ENCODE measurements at places on chromosomes 6 and 20.

- no peak for DNase-seq
Observed at GRCh38 chr6:144447472-144447871, 162.3 kb downstream of the UTRN start.

- DNase-seq, result no peak
Observed at GRCh38 chr20:18066421-18067333, 9.0 kb upstream of the OVOL2 start.

DNA sequence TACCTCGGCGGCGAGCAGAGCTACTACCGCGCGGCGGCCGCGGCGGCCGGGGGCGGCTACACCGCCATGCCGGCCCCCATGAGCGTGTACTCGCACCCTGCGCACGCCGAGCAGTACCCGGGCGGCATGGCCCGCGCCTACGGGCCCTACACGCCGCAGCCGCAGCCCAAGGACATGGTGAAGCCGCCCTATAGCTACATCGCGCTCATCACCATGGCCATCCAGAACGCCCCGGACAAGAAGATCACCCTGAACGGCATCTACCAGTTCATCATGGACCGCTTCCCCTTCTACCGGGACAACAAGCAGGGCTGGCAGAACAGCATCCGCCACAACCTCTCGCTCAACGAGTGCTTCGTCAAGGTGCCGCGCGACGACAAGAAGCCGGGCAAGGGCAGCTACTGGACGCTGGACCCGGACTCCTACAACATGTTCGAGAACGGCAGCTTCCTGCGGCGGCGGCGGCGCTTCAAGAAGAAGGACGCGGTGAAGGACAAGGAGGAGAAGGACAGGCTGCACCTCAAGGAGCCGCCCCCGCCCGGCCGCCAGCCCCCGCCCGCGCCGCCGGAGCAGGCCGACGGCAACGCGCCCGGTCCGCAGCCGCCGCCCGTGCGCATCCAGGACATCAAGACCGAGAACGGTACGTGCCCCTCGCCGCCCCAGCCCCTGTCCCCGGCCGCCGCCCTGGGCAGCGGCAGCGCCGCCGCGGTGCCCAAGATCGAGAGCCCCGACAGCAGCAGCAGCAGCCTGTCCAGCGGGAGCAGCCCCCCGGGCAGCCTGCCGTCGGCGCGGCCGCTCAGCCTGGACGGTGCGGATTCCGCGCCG is 994 bp downstream of the FOXC1 start:
- DNase-seq, result no peak

- peak; percentile 30 for DNase-seq
Observed at GRCh38 chr6:163414946-163415619, 565 bp downstream of the QKI start.

DNA sequence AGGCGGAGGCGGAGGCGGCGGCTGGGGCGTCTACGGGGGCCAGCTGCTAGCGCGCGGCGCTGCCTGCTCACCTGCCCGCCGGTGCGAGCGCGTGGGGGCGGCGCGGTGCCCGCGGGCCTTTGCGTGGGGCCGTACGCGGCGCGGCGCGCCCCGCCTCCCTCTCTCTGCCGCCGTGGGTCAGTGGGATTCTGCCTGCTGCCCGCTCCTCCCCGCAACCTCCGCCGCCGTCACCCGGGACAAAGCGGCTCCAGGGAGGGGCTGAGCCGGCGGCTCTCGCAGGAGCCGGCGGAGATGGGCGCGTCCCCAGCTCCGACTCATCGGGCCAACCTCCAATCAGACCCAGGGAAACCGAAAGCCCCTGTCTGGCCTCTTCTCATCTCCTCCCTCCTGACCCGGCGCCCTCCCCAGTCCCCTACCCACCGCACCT is at the start of gene RCAN2:
Gene RCAN2, minus strand, starts transcription at position 249 of the 427 bp plus-strand sequence.
- peak; percentile 15 for DNase-seq

- no peak for DNase-seq
Observed at GRCh38 chr6:148704400-148705246, 42.2 kb upstream of the UST start.

DNA sequence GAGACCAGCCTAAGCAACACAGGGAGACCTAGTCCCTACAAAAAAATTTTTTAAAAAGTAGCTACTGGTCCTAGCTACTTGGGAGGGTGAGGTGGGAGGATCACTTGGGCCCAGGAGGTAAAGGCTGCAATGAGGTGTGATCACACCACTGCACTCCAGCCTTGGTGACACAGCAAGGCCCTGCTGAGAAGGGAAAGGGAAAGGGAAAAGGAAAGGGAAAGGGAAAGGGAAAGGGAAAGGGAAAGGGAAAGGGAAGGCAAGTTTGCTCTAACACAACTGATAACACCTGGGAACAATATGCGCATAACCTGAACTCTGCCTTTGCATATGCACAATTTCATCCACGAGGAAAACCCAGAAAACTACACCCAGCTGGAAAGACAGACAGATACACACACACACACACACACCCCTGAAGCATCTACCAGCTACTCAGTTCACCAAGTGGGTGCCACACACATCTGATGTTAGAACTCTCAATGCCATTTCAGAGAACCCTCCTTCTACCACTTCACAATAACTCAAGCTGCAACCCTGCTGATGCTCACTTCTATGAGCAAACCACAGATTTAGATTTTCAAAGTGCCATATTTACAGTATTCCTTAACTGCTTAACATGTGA is 19.1 kb downstream of the B4GALT5 start:
- DNase-seq, result no peak

GRCh38 chr20:43408848-43409576 is 48.7 kb upstream of the SRSF6 start:
- no peak for DNase-seq

DNA sequence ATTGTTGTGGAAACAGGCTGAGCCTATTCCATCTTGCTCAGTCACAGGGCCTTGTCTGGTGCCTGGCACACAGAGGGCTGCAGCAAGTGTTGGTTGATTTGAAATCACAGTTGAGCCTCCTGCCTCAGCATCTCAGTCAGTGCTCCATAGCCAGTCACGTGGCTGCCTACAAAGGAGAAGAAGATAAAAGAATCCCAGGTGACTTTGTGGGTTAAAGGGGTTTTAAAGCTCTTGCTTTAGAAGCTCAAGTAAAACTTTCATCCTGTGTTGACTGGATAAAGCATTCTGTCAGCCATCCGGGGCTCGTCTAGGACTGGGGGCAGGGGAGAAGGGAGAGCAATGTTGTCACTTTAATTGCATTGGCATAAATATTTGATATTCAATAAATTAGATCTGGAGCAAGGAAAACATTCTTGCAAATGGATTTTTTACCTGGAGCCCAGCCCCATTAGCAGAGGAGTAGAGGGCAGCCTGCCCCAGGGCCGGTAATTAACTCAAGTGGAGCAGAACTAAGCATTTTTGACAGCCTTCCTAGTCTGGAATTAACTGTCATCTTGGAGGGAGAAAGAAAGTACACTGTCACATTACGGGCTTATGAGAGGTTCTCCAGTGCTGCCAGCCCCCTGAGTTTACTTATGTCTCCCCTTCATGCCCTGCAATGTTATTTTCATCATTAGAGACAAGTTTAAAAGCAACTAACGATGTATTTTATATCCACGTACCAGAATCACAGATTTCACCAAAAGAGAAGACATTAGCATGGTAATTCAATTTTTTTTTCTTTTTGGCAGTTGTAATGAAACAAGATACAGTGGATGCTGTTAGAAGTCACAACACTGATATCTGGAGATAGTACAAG is 71.7 kb upstream of the GTSF1L start:
- DNase-seq, result no peak

GRCh38 chr20:47125758-47126591 is 230.5 kb downstream of the ZMYND8 start:
- no peak for DNase-seq

DNA sequence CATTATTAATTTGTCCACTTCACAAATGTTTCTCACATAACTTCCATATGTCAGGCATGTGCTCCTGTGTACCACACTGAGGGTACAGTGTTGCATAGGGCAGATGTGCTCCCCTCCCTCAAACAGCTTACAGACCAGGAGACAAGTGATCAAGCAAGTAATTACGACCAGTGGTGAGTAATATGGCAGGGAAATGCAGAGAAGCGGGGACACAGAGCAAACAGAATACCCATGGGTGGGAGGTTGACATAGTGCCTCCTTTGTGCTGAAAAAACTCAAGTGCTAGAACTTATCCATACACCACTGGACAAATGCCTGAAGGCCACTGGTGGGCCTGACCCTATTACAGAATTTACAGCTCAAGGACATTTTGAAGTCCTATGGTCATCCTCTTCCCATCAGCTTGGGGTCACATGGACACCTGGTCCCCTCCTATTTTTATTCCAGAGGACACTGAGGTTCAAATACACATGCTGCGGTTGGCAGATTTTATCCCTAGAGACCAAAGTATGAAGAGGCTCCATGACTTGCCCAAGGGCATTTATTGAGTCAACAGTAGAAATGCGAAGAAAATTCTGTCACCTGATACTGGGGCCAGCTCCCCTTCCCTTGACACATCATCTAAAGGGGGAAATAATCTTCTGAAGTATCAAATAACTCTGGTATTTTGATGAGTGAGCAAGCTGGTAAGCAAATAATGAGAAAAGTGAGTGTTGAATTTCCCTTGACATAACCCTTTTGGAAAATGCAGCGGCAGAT is 116.6 kb downstream of the QRSL1 start:
- no peak for DNase-seq

GRCh38 chr6:44850312-44850711 is 462.8 kb downstream of the CDC5L start:
- no peak for DNase-seq

DNA sequence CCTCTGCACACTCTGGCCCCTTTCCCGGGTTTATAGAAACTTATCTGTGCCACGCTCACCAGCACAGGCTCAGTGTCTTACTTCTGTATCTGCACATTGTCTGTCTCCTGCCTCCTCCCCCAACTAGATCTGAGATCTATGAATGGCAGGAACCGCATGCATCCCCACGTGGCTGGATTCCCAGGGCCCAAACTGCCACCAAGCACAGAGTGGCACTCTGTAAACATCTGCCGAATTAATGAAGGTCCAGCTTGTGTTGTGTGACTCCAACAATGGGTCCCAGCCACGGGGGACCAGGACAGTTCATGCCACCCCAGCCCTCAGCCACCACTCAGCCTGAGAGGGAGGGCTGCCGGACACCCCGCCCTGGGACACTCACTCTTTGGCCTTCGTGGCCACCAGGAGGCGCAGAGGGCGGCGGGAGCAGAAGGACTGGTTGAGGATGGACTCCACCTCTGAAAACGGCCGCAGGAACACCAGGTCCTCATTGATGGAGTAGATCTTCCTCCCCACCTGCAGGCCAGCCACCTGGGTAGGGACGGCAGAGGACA is 171.1 kb downstream of the PREX1 start:
- DNase-seq, result no peak

GRCh38 chr6:157432231-157432891 is 51.4 kb downstream of the ZDHHC14 start:
- no peak for DNase-seq

DNA sequence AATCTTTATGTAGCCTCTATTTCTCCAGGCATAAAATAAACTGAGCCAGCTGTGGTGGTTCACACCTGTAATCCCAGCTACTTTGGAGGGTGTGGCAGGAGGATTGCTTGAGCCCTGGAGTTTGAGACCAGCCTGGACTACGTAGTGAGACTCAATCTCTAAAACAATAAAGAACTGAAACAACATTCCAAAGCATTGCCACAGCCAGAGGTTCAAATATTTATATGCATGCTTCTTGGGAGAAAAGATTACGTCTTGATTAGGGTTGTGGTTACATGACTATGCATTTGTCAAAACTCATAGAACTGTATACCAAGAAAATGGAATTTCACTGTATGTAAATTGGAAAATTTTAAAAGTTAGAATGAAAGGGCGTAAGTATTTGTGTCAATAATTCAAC is 27.7 kb upstream of the PAX1 start:
- DNase-seq, result no peak

DNA sequence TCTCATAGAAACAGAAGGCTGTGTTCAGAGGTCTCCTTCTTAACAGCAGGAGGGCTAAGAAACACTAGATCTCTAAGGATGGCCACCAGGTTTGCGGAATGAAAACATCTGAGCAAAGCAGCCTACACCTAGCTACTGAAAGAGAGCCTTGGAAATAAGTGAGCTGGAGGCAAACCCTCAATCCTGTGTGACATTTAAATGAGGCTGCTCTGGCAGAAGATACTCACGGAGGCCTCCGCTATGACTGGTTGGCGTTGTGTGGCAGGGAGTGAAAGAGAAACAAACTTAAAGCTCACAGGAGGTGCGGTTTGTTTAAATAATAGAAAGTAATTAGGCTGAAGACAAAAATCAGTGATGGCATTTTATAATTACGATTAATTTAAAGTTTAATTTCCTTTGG is 162.0 kb upstream of the RNF217 start:
- DNase-seq, result no peak

GRCh38 chr6:154289818-154290508 is 66.6 kb downstream of the IPCEF1 start:
- no peak for DNase-seq

- no peak for DNase-seq
Observed at GRCh38 chr20:51281521-51281920, 258.6 kb upstream of the KCNG1 start.

- DNase-seq, result no peak
Observed at GRCh38 chr6:34917626-34918285, 28.7 kb downstream of the ANKS1A start.

DNA sequence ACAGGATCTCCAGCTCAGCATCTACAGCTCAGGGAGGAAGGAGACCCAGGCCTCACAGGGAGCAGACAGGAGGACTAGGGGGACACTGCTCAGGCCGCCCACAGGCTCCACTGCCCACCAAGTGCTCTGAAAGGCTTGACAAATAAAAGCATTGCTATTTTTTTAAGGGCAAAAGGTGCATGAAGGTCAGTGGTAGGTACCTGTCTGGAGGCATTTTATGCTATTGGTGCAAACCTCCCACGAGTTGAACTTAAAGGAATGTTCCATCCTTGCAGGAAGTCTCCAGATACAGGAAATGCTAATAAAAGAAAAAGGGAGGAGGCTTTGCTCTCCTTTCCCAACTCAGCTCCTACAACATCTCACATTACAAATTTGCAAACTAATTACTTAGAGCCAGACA is 228.1 kb downstream of the FOXC1 start:
- no peak for DNase-seq

- no peak for DNase-seq
Observed at GRCh38 chr20:37681384-37682112, 12.3 kb upstream of the CTNNBL1 start.
